Activated CD4-positive, alpha-beta T cell treated with anti-CD3 and anti-CD28 coated beads, Interleukin-10, Interleukin-2, amounts not matched to agents 100 ng/mL and 50 ng/mL, durations not matched to agents 16 hours and 8 hours (primary cell): ENCODE measurements at places on chromosomes 11 and 22.

- peak; percentile 22 for DNase-seq
Observed at GRCh38 chr11:107898270-107898669, 30.0 kb upstream of the RAB39A start.

GRCh38 chr22:24417901-24418641, 9.3 kb upstream of the ADORA2A start:
- no peak for DNase-seq

- DNase-seq, result no peak
Observed at GRCh38 chr22:27876684-27877083, 42.4 kb downstream of the PITPNB start.

DNA sequence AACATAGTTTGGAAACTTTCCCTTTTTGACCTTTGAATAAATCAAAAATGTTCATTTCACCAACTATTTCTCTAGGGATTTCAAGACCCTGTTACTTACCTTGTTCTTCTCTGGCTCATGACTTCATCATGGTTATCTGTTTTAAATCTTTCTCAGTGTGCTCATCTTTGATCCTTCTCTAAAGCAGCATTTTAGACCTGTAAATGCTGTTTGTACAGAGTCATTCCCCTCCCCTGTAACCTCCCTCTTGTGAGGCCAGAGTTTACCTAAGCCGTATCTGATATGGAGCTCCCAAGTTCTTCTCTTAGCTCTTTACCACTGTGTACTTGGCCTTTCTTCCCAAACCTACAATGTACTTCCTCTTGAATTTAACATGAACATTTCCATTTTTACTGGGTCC, 56.0 kb downstream of the ACER3 start:
- no peak for DNase-seq

DNA sequence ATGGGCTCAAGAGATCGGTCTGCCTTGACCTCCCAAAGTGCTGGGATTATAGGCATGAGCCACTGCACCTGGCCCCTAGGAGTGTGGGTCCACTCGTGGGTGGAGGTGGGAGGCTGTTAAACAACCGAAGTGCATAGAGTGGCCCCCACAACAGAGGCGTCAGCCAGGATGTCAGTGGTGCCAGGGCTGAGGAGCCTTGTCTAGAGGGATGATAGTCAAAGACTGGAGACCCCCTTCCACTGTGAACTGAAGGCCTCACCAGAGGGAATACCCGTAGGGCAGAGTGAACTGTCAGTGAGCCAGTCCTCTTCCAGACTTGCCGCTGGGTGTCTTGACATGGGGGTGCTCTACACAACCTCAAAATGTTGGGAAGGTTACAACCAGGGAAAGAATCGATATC, 38.2 kb downstream of the AP2A2 start:
- DNase-seq, result no peak

- DNase-seq, result no peak
Observed at GRCh38 chr11:33617672-33618350, 82.8 kb downstream of the C11orf91 start.

DNA sequence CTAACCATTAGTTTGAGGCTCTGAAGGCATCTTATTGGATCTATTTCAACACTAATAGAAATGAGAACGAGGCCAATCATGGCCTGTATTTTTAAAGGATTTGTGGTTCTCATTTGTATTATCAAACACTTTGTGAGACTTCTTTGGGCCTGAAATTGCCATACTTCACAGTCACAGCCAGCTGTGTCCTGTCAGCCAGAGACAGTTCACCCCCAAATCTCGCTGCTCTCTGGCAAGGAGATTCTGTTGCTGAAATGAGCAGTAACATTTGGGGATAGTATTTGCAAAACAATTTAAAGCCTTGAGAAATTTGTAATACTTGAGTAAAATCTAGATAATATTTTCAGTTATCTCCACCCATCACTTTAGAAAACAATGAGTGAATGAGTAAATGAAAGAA, 26.9 kb upstream of the TENM4 start:
- no peak for DNase-seq

GRCh38 chr11:131530407-131530806, 160.0 kb downstream of the NTM start:
- DNase-seq, result no peak

DNA sequence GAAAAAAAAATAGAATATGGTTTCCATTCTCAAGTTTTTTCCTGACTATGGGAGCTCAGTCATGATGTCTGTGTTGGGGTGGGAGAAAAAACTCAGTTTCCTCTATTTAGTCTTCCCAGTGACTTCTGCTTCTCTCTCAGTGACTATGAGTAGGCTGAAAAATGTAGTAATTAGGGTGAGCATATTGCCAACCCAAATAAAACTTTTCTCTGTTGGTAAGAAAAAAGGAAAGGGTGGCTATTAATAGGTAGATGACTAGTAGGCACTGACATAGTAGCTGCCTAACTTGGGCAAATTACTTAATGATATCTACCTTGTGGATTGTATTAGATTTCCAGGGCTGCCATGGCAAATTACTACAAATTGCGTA, 34.2 kb upstream of the BIRC3 start:
- DNase-seq, result no peak

DNA sequence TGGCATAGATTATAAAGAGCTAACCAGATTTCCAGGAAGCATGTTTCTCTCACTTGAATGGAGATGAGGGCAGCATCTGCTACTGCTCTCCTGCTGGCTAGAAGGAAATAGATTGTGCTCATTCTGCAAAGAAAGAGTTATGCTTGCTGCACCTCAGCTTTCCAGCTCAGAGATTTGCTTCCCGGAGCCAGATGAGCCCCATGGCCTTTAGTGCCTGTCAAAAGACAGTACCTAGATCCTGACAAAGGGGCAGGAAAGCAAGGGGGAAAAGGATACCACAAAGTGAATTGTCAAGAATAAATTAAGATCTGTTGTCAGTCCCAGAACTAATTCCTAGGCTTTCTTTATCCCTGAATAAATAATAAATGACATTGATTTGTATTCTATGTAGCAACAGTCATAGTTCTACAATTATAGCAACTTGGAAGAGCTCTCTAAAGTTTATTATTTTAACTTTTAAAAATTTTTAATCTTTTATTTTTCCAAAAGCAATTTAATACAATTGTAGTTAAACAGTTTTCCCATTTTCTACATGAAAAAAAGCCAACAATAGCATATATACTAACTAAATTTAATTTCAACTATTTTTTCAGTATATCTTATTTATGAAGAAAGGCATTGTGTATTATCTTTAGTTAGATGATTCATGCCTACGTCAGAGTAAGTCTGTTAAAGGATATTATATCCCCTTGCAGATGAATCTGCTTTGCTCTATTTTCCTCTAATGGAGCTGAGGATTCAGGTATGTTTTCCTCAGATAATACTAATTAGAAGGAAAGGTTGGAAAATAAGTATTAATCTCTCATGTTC, 306.1 kb upstream of the DDI1 start:
- DNase-seq, result no peak

DNA sequence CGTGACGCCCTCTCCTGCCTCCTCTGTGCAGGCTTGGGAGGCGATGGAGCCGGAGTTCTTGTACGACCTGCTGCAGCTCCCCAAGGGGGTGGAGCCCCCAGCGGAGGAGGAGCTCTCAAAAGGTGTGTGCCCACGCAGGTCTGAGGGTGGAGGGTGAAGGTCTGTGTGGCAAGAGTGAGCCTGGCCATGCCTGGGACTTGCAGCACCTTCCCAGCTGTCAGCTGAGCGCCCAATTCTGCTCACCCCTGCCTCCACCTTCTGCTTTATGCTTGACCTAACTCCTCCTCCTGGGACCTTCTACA, 2.5 kb downstream of the PARVG start:
- DNase-seq, result no peak

- no peak for DNase-seq
Observed at GRCh38 chr11:83392556-83392955, 106.4 kb upstream of the CCDC90B start.

DNA sequence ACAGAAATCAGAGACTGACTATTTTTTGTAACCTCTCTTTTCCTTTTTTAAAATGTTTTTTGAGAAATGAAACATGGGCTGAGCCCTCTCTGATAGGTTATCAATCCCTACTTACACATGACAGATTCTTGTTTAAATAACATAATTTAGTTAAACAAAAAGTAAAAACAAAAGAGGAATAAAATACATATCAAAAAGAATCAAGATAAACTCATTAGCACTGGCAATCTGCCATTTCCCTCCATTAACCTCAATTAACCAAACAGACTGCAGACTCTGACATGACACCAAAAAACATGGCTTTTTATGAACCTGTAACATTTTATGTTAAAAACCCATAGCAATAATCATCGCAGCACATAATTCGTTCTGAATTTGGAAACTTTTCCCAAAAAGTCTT, 284.4 kb upstream of the MTNR1B start:
- no peak for DNase-seq

DNA sequence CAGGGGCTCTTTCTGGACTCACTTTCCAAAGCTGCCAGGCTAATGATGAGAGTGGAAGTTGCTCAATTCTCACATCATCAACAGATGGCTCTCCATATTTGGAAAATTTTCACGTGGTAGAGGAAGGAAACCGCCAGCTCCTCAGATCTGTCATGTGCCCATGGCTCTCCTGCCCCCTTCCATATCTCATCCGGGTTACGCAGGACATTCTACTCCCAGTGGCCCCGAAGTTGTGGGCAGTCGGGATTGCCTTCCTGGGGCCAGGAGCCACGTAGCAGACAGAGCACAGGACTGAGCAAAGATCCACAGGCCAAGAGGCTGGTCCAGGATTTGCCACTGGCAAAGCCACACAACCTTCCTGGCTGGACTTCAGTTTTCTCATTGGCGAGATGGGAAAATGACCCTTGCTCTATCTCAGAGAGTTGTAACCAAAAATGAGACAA, 38.8 kb downstream of the RPUSD4 start:
- DNase-seq, result no peak

DNA sequence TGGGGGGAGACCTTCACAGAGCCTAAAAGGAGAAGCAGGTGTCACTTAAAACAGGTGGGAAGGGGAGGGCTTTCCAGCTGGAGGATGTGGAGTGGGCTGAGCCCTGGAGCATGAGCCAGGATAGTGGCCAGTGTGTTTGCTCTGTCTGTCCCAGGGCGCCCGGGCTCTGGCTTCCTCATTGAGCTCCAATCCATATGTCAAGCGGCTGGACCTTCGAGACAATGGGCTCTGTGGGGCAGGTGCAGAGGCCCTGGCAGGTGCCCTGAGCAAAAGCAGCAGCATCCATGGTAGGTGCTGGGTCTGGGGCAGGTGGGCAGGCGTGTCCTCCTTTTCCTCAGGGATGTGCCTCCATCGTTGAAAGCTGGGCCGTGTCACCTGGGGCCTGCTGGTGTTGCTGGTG, 2.0 kb downstream of the LRRC74B start:
- DNase-seq, result no peak

DNA sequence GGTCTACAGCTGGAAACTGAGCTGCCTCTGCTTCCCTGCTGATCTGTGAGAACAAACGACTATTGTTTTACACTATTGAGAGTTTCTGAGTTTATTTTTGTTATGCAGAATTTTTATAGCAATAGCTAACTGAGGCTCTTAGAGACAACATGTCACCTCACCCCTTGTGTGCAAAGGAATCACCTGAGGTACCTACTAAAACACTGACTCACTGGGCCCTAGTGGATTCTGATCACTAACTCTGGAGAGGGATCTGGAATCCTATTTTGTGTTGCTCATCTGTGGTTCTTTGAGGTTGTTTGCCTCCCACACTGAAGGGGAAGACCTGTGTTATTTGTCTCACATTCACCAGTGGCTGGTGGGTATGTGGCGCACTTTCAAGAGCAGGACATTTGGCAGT, 13.4 kb upstream of the B3GAT1 start:
- DNase-seq, result no peak

DNA sequence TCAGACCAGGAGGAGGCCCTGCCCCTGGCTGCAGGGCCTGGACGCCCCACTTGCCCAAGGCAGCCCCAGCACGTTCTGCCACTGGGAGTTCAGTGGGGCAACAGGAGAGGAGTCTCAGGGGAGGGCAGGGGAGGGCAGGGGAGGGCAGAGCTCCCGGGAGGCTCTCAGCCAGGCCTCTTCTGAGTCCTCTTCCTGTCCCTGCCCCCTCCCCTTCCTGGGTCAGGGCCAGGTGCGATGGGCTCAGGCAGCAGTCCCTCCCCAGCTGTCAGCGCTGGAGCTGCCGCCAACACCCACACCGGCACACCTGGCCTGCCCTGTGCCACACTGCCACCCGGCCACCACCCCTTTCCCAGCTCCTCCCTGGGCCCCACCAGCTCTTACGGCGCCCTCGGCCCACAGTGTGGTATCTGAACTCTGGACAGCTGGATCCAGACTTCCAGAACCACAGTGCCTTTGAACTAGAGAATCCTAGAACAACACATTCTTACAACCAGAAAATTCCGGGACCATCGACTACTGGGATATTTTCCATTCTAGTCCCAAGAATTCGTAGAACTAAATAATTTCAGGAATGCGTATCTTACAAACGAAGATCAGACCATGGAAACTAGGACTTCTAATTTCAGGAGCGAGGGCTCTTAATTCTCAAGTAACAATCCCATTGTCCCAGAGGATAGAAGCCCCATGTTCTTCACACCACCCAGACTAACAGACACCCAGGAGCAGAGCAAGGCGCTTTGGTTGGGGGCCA, 21.8 kb downstream of the RPL3 start:
- no peak for DNase-seq

GRCh38 chr22:44291674-44292360, 20.9 kb downstream of the SHISAL1 start:
- no peak for DNase-seq

- no peak for DNase-seq
Observed at GRCh38 chr11:38842991-38843390, 2245.0 kb upstream of the RAG2 start.

DNA sequence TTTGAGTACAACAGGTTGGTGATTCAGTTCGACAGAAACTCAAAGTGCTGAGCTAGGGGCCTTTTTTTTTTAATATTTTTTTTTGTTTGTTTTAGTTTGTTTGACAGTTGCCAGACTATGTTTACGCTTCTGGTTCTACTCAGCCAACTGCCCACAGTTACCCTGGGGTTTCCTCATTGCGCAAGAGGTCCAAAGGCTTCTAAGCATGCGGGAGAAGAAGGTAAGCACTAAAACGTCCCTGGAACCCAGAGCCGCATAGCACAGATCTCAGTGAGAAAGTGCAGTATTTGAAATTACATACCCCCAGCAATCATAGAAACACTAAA, 649 bp downstream of the PRRG4 start:
- DNase-seq, result peak; percentile 28

- DNase-seq, result no peak
Observed at GRCh38 chr11:69475141-69475865, 6.2 kb upstream of the LINC01488 start.

DNA sequence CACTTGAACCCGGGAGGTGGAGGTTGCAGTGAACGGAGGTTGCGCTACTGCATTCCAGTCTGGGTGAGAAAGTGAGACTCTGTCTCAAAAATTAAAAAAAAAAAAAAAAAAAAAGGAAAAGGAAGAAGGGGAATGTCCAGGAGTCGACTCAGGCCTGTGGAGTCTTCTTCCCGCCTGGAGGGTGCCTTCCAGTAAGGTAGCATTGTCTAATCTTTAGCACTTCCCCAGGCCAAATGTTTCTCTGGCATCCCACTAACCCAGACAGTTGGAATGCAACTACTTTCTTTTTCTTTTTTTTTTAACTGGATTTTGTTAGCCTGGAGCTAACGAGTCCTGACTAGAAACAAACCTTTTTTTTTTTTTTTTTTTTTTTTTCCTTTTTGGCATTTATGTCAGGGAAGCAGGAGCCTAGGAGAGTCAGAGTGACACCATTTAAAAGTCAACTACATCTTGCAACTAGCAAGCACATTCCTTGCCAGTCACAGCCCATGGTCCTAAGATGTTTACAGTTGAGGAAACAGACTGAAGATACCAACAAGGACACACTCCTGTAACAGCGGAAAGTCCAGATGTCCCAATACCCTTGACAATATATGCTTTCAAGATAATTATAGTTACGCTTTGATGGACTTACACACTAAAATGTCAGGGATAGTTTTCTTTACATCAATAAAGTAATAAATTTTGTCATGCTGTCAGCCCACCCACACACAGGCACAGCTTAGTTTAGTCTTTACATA, 10.6 kb downstream of the PLET1 start:
- no peak for DNase-seq
